ENCODE measurements at places on chromosomes 3 and 15.
A peak's percentile ranks its signal among the peaks of the same experiment; 100 is the strongest.

DNA sequence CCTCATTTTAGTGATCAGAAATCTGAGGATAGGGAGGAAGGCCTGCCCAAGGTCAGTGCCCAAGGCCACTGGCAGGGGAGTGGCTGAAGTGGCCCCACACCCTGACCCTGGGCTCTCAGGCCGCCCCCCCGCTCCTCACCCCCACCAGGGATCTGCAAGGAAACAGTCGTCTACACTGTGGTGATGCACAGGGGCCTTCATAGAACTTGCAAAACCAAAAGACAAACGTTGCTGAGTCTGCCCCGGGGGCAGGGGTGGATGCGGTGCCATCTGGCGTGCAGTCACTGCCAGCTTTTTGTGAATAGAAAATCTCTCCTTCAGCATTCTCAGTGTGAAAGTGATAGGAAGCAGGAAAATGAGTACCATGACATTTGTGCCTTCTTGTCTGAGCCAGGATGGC, 41.3 kb downstream of the WHAMM start:
- no peak for DNase-seq

DNA sequence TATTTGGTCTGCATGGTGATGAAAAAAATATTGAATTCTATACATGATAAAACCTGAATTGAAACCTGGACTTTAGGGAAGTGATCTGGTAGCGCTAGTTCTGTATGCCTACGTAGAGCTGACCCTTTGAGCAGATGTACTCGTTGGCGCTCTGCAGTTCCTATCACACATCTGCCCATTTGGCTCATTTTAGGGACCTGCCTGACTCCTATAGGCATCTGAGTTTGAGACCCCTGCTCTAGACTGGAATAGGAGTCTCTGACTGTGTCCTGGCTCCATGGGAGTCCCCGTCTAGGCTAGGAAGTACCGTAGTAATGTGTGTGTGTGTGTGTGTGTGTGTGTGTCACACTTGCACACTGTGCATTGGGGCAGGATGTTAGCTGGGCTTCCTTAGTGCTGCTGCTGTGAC, 21.2 kb downstream of the STARD5 start:
- no peak for DNase-seq

- no peak for DNase-seq
Measured at GRCh38 chr15:94584833-94585244, 353.5 kb downstream of the MCTP2 start.

- DNase-seq, result no peak
Measured at GRCh38 chr3:125104639-125105038, 48.8 kb upstream of the HEG1 start.

DNA sequence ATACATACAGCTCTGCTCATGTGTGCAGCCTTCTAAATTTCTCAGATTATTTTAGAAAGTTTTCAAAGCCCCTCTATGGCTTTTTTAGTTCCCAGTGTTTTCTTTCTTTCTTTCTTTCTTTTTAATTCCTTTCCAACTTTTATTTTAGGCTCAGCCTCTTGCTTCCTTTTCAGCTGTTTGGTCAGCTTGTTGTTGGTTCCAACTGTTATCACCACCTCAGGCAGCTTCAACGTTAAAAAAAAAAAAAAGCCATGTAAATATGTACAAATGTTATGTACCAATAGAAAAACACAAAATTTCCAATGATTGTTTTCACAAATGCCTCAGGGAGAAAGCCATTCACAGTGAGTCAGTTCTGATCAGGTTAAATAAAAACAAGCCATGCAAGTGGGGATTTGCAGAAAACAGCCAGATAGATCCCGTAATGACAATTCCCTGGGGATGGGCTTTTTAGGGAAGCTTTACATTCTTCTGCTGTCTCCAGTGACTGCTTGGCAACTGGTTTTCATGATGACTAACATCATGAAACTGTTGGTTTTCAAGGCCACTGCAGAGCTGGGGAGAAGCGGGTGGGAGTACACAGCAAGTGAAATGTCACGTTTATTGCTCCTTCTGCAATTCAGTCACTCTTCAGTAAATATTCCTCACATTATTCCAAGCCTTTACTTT, 908.4 kb downstream of the EPHA3 start:
- DNase-seq, result peak; percentile 14

DNA sequence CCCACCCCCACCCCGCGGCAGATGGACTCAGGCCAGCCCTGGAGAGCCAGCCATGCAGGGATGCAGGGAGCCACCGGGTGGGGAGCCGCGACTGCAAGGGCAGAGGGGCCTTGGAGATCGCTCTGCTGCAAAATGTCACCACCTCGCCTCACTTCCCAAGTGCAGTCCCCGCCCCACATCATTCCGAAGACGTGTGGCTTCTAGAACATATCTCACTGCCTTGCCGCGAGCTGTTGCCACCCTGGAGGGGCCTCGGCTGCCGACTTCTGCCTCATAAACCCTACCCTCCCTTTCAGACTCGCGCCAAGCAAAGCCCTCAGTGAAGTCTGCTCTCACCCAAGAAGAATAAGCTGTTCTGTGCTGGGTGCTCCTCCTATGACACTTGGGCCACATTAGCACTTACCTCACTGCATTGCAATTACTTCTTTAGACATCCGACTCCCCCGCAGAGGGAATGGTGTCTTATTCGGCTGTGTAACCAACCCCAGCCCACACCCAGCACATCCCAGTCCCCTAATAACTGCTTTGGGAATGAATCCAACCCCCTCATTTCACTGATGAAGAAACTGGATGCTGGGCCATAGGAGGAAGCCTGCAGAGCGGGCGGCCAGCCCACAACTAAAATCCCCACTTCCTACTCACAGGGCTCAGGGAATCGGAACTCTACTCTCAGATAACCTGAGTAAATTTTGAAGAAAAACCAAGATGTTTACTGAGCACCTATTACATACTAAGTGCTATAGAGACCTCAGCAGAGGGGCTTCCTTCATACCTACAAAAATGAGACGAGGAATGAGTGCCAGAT, 8.6 kb downstream of the TLE3 start:
- DNase-seq, result no peak

DNA sequence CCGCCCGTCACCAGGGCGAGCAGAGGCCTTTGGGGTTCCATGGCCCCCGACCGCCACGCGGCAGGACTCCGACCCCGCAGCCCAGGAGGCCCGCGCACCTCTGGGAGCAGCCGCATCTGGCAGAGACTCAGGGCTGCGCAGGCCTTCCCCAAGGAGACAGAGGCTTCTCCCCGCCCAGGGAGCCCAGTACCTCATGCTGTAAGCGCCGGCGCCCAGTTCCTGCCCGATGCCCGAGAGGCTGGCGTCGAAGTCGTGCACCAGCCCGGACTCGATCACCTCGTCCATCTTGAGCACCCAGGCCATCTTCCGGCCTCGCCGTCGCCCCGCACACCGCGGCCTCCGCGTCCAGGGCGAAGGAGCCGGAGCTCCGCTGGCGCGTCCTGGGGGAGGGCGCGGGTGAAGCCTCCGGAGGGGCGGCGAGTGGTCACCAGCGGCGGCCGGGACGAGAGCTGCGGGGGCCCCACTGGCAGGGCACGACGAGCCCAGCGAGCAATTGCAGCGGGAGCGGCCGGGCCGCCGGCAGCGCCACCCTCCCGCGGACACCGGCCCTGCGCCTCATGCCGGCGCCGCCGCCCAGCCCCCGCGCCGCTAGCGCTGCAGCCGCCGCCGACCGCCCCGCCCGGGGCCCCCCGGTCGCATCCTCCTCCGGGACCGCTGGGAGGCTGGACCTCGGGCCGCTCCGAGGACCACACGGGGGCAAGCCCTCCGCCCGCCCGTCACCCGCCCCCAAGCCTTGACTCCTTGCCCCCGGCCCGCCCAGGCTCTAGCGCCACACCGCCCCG, 468 bp downstream of the UBP1 start:
- no peak for DNase-seq

- no peak for DNase-seq
Measured at GRCh38 chr3:25592510-25592968, 72.2 kb downstream of the TOP2B start.

DNA sequence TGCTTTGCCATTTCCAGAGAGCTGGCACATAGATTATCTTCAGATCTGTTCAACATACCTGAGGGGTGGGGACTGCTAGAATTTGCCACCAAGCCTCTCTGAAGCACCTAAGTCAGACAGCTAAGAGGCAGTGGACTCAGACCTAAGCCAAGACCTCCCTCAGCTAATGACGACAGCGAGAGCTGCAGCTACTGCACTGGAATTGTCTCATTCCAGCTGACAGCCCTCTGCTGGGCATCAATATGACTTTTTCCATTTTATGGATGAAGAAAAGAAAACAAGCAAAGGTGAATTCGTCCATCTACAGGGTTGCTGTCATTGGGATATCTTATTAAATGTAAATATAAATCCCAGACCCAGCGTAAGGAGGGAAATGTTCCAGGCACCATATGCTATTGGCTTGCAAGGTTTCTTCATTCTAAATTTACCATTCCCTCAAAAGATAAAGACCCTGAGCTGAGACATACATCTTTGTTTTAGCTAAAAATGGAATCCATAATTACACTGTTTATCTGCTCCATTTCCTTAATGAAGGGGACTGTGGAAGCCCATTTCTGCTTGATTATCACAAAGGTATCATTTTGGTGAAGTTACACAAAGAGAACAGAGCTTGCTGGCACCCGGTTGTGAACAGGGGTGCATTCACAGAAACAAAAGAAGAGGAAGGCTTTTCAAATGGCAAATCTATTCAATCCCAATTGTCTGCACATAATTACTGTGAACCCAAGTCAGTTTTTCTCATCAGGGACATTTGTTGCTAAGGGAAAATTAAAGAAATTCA, 85.5 kb upstream of the LRTM1 start:
- no peak for DNase-seq

DNA sequence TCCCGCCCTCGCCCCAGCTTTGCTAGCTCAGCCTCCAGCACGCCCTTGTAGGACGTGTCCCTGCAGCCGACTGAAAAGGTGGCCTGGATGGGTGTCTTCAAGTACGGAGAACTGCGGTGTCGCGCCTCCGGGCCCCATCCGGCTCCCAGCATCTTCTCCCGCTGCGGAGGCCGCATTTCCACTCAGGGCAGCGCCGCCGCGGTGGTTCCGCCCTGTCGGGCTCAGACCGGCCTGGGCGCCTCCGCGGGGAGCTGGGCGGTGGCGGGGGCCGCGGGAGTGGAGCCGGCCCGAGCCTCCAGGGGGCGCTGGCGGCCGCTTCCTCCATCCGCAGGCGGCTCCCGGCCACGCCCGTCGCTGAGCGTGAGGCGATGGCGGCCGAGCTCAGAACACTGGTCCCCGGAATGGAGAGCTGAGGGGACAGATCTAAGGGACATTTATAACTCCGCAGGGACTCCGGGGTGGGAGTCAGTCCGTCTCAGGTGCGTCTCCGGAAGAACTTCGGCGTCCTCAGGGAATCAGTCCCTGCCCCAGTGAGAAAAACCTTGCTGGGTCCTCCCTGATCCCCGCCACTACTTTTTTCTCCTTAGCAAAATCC, 13.6 kb upstream of the SMCO1 start:
- no peak for DNase-seq

- DNase-seq, result no peak
Measured at GRCh38 chr3:47804577-47804976, 1.6 kb downstream of the DHX30 start.

DNA sequence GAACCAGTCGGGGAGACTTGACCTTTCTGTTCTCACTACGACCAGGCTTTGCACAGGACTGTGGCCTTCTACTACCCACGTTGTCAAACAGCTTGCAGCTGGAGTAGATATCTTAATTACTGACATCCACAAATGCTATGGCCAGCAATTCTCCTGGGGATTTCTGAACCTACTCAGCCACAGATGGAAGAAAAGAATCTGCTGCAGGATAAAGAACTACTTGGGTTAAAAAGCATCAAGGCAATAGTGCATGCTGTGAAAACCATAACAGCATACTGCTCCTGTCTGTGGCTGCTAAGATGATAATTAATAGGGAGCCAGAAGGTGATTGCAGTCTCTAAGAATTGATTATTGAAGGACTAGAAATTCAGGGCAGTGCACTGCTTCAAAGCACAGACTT, 859.2 kb upstream of the SEMA6D start:
- no peak for DNase-seq

- no peak for DNase-seq
Measured at GRCh38 chr3:49498648-49499047, 28.6 kb downstream of the DAG1 start.

- DNase-seq, result no peak
Measured at GRCh38 chr3:11539677-11540076, 104.0 kb downstream of the VGLL4 start.

DNA sequence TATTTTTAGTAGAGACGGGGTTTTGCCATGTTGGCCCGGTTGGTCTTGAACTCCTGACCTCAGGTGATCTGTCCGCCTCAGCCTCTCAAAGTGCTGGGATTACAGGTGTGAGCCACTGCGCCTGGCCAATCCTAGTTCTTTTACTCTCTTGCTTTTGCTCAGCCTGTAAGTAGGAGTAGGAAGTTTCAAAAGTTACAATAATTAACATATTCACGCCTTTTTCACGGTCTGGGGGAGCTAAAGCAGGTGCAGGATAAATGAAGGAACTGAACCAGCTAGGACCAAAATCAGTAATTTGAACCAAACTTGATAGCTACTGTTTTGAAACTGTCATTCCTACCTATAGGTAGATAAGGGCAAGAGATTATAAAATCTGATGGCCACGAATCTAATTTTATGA, 98.5 kb downstream of the CACNA1D start:
- no peak for DNase-seq

DNA sequence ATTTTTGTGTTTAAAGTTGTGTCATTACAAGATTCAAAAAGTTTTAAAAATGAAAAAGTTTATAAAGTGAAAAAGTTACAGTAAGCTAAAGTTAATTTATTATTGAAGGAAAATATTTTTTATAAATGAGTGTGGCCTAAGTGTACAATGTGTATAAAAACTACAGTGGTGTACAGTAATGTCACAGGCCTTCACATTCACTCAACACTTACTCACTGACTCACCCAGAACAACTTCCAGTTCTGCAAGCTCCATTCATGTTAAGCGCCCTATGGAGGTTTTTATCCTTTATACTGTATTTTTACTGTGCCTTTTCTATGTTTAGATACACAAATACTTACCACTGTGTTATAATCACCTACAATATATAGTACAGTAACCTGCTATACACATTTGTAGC, 76.3 kb downstream of the DTWD1 start:
- DNase-seq, result no peak

GRCh38 chr15:77596821-77597803, 35.6 kb downstream of the LINGO1 start:
- no peak for DNase-seq

GRCh38 chr3:39907981-39908380, 98.6 kb downstream of the MYRIP start:
- no peak for DNase-seq

GRCh38 chr3:194688200-194688740, 2.6 kb downstream of the FAM43A start:
- no peak for DNase-seq

- DNase-seq, result peak; percentile 40
Measured at GRCh38 chr15:51907136-51907862, 64.3 kb downstream of the LEO1 start.

- DNase-seq, result no peak
Measured at GRCh38 chr3:16496008-16496407, 17.5 kb downstream of the RFTN1 start.

Data from BJ (cell line).